ENCODE measurements at places on chromosomes 2 and 18.

DNA sequence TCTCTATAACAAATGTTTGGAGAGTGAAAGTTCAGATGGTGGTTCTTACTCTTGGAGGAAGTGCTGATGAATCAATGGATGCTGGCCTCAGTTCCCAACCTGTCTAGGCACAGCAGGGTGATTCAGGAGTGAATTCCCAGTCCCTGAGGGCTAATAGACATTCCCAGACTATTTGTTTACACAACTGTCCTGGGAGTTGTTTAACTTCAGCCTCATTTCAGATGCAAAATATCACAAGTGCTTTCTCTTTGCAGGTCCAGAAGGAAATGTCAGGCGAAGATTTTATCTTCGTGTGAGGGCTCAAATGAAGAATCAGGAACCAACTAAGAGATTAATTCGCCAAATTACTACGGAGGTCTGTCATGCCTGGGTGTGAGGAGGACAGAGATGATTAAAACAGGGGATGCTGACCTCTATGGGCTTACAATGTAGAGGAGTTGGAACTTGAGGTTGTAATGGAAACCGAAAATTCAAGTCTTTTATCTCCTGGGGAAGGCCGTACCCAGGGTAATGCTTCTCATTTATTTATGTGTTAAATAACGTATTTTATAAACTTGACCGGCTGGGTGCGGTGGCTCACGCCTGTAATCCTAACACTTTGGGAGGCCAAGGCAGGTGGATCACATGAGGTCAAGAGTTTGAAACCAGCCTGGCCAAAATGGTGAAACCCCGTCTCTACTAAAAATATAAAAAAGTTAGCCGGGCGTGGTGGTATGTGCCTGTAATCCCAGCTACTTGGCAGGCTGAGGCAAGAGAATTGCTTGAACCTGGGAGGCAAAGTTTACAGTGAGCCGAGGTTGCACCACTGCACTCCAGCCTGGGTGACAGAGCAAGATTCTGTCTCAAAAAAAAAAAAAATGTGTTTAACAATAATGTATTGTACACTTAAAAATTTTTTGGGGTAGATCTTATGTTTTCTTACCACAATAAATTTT lies 38.7 kb upstream of the SLC1A4 start:
- DNase-seq, result no peak

- no peak for DNase-seq
Measured at GRCh38 chr18:57009844-57010243, 137.0 kb upstream of the BOD1L2 start.

- DNase-seq, result no peak
Measured at GRCh38 chr2:29865512-29865911, 55.9 kb downstream of the ALK start.

GRCh38 chr2:117832905-117833613 lies 18.6 kb downstream of the DDX18 start:
- no peak for DNase-seq

DNA sequence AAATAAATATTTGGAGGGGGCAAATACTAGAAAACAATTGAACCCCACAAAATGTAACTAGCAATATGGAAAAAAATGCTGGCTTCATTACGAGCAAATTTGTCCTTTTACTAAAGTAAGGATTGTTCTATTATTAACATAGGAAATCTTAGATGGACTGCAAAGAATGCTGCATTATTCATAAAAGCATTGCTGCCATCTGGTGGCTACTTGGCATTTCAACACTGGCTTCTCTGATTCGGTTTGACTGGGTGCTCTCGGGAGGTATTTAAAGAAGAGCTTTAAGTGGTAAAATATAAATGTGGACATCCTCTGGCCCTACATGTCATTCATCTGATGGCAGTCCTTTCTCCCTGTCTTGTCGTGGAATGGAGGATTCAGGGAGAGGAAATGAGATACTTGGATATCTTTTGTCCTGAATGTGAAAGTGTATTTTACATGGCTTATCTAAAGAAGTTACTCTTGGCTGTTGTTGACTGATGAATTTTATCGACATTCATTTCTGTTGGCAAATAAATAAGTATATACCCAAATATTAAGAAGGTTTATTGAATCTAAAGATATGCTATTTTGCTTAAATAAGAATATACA lies 130.2 kb downstream of the ARHGAP15 start:
- peak; percentile 61 for DNase-seq

DNA sequence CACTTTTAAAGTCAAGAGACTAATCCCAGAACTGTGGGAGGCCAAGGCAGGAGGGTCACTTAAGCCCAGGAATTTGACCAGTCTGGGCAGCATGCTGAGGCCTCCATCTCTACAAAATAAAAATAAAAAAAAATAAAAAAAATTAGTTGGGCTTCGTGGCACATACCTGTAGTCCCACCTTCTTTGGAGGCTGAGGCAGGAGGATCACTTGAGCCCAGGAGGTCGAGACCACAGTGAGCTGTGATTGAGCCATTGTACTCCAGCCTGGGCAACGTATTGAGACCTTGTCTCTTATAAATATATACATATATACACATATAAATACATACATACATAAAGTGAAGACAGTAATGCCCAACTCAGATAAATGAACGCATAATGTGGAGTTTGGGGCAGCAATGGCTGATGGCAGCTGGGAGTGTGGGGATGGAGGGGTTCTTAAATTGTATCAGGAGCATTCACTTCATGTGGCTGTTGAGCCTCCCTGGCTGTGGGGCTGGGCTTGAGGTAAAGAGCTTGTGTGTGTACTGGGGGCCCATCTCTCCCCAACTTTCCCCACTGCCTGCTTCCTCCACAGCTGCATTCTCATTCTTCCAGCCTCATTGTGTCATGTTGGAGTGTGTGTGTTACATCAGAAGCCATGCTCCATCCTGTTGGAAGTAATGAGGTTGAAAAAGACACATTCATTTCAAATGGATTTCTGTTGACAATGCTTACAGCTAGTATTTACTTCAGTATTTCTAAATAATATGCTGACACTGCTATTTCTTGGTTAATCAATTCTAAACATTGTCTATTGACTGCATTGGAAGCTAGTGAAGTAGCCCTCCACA lies 96.5 kb upstream of the HS6ST1 start:
- DNase-seq, result no peak

GRCh38 chr2:49831698-49832367 lies 677.5 kb upstream of the FSHR start:
- no peak for DNase-seq

DNA sequence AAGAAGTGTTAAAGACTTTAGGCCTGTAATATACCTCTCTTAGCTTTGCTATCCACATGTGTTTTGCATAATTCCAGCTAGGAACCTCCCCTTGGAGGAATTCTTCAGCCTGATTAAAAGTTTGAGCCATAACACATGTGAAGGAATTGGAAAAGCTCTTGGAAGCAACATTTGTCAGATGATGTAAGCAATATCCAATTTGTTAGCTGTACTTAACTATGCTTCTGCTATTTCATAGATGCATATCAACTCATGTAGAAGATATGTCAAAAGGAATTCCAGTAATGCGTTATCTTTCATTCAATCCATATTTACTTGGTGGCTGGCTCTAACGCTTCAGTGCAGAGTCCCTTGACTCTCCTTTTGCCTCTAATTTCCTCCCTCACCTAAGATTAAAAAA lies 46.2 kb downstream of the PKP4 start:
- no peak for DNase-seq

DNA sequence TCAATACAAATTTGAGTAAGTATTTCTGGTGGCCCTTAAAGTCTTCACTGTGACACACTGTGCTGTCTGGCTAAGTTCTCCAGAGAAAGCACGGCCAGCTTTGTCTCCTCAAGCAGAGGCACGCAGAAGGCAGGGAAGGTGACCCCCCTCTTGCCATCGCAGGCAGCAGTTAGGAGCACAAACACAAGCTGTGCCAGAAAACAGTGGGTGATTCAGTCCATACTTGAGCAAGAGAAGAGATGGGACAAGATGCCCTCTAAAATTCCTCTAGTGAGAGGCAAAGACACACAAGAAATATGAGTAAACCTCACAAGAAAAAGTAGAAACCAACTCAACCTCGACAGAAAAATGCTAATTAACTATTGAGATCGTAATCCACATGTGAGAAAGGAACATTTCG lies 9.8 kb downstream of the MCEE start:
- no peak for DNase-seq

- DNase-seq, result no peak
Measured at GRCh38 chr2:135850892-135851668, 14.1 kb upstream of the LCT start.

- no peak for DNase-seq
Measured at GRCh38 chr2:134558208-134558830, 160.5 kb downstream of the TMEM163 start.

- no peak for DNase-seq
Measured at GRCh38 chr2:124437811-124438210, 412.7 kb downstream of the CNTNAP5 start.

GRCh38 chr18:56221195-56222065 lies 417.0 kb downstream of the TXNL1 start:
- DNase-seq, result no peak

DNA sequence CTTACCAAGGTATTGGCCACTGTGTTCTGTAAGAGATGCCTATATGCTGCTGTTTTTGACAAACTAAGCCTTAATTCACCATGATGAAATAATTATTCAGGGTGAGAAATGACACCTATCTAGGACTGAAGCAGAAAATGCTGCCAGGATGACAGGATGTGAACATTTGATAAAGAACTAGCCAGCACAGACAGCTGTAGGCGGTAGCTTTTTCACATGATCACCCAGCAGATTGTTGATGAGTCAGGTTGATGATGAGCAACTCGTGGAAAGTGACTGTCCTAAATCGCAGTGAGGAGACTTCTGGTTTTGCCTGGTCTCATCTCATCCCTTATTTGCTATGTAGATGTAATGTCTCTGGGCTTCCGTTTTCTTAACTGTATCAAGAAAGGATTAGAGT lies 144.1 kb downstream of the PRPF40A start:
- DNase-seq, result no peak

GRCh38 chr2:158841850-158842249 lies 46.7 kb downstream of the DAPL1 start:
- DNase-seq, result no peak

DNA sequence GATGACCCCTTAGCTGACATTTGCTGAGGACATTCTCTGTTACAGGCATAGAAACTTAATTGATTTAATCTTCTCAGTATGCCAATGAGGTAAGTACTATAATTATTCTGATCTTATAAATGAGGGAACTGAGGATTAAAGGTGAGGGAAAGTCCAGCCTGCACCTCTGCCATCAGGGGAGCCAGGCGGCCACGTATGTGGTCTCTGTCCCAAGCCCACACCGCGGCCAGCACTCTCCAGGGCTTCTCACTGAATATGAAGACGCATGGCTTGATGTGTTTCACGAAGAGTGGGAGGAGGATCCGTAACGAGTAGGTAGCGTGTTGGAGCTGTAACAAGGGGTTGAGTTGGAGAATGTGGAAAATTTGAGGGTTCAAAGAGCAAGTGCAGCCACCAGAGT lies 154.4 kb downstream of the TMEM18 start:
- no peak for DNase-seq

DNA sequence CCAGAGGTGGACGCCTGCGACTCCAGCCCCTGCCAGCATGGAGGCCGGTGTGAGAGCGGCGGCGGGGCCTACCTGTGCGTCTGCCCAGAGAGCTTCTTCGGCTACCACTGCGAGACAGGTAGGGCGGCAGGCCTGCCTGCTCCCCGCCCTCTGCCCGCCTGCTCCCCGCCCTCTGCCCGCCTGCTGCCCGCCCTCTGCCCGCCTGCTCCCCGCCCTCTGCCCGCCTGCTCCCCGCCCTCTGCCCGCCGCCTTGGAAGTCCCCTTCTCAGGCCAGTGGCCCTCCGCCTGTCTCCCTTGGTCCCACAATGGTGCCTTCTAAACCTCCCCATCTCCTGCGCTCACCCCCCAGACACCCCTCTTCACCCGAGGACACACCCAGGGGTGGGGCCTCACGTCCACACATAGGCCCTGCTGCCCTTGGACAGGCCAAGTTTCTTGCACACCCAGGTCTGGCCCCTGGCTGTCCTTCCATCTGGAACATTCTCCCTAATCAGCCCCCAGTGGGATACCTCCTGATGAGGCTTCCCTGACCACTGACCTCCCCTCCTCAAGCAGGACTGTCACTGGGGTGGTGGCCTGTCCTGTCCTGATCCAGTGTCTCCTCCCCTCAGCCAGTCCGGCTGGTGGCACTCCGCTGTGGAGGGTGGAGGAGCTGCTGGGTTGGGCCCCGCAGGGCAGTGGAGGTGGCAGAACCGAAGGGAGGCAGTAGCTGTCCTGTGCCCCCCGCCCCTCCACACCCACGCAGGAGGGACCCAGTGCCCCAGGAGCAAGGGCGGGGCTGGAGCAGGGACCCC lies 37.9 kb downstream of the MTERF4 start:
- peak; percentile 51 for DNase-seq

GRCh38 chr18:31557446-31557845 lies 34.2 kb upstream of the TTR start:
- no peak for DNase-seq

DNA sequence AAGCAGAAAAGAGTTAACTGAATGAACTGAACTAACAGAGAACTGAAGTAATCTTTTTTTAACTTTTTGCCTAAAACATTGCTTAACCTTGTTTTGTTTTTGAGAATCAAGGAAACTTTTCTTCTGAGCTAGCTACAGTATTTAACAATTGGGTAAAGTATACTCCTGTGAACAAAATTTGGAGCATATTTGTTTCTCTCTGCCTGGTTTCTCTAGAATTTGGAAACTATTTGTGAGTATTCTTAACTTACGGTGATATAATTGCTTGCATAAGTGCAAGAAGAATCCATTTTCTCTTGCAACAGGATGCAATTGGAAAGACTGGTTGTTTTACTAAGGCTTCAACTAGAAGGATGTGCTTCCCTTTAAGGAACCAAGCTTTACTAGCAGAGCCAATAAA lies 65.9 kb upstream of the FAM98A start:
- no peak for DNase-seq

GRCh38 chr2:168934826-168935225 lies 33.7 kb downstream of the G6PC2 start:
- DNase-seq, result no peak

All from sigmoid colon (tissue), 7 donors.